Liver (tissue), 10 donors: ENCODE measurements at places on chromosomes 2 and 18. TPM values are rescaled to one million over a fixed set of nuclear protein-coding genes. Genes with fewer than 3 reads are reported as not detected.

GRCh38 chr2:190123956-190124355, 61.4 kb upstream of the MSTN start:
- DNase-seq: no peak
- no peaks in the 10 kb centered on the region for H3K36me3 ChIP-seq
- no peaks in the 10 kb centered on the region for H3K4me1 ChIP-seq
- H3K27ac ChIP-seq: no peak overlapping the region

DNA sequence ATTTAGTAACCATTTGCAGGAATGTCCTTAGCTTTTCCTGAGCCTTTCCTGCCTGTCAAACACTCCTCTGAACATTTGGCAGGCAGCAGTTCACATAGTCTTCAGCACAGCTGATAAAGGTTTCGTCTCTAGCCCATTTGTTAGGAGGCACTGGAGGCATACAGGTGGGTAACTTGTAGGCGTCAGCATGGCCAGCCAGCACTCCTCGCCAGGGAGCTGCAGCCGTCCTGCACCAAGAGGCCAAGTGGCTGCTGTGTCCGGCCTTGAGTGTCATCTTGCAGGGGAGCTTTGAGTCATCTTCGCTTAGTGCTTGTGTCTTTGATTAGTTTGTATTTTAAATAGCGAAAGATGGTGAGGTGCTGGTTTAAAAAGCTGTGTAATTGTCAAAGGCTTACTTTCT, 120.3 kb upstream of the NFATC1 start:
- no peak overlapping the region for H3K4me3 ChIP-seq
- no peaks in the 10 kb centered on the region for H3K4me1 ChIP-seq
- no peak for DNase-seq
- H3K27ac ChIP-seq: no peak overlapping the region

DNA sequence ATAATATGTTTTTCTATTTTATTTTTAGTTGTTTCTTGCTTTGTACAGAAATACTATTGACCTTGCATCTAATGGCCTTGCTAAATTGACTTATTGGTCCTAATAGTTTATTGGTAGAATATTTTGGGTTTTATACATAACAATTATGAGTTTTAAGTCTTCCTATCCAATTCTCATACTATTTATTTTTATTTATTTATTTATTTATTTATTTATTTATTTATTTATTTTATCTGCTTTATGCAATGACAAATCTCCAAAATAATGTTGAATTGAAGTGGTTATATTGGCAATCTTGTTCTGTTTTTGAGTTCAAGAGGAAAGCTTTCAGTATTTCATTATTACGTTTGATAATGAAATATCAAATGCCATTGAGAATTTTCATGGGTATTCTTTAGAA, 488.3 kb downstream of the CDH2 start:
- no peak for DNase-seq
- H3K4me1 ChIP-seq: no peaks in the 10 kb centered on the region
- no peak overlapping the region for H3K4me3 ChIP-seq

GRCh38 chr2:60857056-60857455, 24.3 kb upstream of the REL start:
- no peaks in the 10 kb centered on the region for H3K36me3 ChIP-seq
- H3K4me1 ChIP-seq: no peaks in the 10 kb centered on the region
- H3K27me3 ChIP-seq: no peaks in the 10 kb centered on the region
- no peak for DNase-seq
- H3K27ac ChIP-seq: no peak overlapping the region

DNA sequence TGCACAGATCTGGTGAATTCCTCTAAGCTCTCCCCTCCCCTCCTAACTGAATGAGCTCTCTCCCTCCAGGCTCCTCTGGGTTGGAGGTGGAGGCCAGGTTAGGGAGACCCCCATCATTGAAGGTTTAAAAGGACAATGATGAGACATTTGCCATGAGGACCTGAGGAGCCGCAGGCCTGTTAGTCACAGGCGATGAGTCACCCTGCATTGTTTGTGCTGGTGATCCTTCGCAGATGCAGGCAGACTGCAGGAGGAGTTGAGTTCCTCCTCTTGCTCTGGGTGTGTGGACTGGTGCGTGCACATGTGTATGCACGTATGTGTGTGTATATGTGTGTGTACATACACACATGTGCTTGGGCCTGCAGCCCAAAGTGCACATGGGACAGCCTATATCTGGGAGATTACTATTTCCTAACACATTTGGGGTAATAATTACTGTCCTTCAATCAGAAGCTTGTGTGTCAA, 42.0 kb downstream of the MCFD2 start:
- H3K36me3 ChIP-seq: no peaks in the 10 kb centered on the region
- H3K4me1 ChIP-seq: peaks cover 6% of the 10 kb centered on the region
- H3K27ac ChIP-seq: no peak overlapping the region
- H3K27me3 ChIP-seq: no peaks in the 10 kb centered on the region

DNA sequence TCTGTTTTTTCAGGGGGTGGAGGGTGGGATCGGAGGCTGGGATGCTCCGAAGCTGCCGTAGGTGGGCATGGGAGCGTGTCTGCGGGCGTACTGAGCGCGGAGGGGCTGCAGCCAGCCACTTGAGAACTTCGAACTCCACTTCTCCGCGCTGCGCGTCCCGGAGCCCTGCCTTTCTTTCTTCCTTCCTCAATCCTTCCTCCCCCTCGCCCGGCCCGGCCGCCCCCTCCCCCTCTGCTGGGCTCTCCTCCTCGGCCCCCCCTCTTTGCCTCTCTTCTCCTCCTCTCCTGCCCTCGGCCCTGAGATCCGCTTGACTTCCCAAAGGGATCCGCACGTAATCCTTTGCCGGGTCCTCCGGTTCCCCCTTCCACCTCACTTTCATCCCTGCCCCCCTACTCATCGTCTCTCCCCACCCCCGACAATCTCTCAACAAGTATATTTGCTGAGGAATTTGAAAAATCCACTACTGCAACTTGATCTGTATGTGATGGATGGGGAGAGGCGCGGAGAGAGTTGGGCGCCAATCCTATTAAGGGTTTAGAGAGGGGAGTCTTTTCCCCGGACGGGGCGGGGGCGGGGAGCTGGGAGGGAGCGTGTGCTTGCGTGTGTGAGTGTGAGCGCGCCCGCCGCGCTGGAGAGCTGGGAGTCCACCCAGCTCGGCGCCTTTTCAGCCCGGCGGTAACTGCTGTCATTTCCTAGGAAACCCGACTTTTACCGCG, 1.1 kb downstream of the GLI2 start:
- H3K4me3 ChIP-seq: no peak overlapping the region
- H3K27me3 ChIP-seq: peaks cover 26% of the 10 kb centered on the region
- H3K27ac ChIP-seq: peak overlapping the region; percentile 40
- no peak for DNase-seq

GRCh38 chr2:86673011-86673410, 47.1 kb upstream of the RMND5A start:
- no peak overlapping the region for H3K27ac ChIP-seq
- DNase-seq: no peak

- peak; percentile 28 for DNase-seq
- no peaks in the 10 kb centered on the region for H3K4me1 ChIP-seq
- H3K27me3 ChIP-seq: no peaks in the 10 kb centered on the region
- H3K36me3 ChIP-seq: no peaks in the 10 kb centered on the region
Observed at GRCh38 chr2:861655-862354, 88.8 kb upstream of the SNTG2 start.

GRCh38 chr2:42826231-42826630, 33.8 kb upstream of the HAAO start:
- H3K36me3 ChIP-seq: no peaks in the 10 kb centered on the region
- H3K4me1 ChIP-seq: peaks cover 9% of the 10 kb centered on the region
- H3K27me3 ChIP-seq: no peaks in the 10 kb centered on the region
- H3K27ac ChIP-seq: no peak overlapping the region
- H3K4me3 ChIP-seq: no peak overlapping the region
- DNase-seq: no peak

DNA sequence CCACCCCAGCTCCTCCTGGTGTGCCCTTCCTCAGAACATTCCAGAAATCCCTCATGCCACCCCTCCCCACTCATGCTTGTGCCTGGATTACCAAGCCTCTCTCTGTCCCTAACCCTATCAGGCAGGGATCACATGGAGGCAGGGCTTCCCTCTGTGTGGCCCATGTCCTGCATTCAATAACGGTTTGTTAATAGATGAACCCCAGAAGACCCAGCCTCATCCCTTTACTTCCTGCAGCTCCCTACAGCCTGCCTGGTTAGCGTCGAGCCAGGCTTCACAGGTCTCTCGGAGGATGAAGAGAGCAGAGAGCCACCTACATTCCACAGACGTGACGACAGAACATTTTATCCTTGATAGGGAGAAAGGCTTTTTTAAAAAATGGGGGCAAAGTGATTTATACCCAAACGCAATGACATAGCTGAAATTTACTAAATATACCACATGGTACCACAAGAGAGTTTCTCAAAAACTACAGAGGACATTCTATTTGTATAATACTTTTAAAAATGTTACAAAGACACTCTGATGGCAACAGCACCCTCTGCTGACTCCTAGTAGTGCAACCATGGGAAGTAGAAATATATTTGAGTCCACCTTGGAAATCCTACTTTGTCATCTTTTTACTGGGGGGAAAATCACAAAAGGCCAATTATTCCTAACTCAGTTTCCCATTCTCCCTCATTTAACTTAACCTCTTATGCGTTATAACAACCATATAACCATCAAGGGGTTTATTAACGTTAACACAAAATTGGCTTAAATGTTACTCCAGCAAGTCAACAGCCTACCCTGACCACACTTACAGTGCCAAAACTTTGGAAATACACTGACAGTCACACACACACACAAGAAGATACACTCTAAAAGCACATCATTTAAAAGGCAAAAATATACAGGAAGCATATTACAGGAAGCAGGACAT, 30.7 kb downstream of the FBXO15 start:
- no peaks in the 10 kb centered on the region for H3K27me3 ChIP-seq
- no peak overlapping the region for H3K27ac ChIP-seq
- H3K4me3 ChIP-seq: no peak overlapping the region

DNA sequence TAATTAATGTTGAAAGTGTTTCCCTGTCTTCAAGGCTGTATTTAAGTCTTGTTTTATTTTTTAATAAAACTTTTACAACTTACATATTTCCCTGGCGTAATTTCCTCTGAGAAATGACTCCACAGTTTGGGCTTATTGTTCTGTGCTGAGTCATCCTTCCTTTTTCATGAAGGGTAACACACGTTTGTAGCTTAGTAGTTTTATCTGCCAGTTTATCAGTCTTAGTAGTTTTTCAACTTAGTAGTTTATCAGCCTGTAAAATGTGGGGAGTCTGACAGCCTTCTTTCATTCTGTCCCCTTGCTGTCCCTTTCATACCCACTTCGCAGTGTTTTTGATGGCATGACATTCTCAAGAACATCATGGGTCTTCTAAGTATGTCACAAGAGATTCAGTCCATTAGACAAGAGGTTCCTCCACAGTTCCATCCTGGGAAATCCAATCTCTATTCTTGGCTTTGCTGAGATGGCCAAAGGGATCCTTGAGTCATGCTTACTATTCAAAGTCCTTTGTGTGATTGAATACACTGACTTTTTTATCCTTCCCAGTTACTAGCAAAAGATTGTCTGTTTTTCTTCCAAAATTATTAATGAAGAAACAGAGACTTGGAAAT, 60.0 kb upstream of the SGPP2 start:
- no peaks in the 10 kb centered on the region for H3K36me3 ChIP-seq
- H3K27me3 ChIP-seq: no peaks in the 10 kb centered on the region
- no peaks in the 10 kb centered on the region for H3K4me1 ChIP-seq
- no peak overlapping the region for H3K4me3 ChIP-seq
- DNase-seq: no peak

- H3K4me3 ChIP-seq: no peak overlapping the region
- H3K27ac ChIP-seq: no peak overlapping the region
- H3K27me3 ChIP-seq: no peaks in the 10 kb centered on the region
- no peaks in the 10 kb centered on the region for H3K36me3 ChIP-seq
- H3K4me1 ChIP-seq: no peaks in the 10 kb centered on the region
Observed at GRCh38 chr2:197954328-197954727, 149.9 kb downstream of the PLCL1 start.

DNA sequence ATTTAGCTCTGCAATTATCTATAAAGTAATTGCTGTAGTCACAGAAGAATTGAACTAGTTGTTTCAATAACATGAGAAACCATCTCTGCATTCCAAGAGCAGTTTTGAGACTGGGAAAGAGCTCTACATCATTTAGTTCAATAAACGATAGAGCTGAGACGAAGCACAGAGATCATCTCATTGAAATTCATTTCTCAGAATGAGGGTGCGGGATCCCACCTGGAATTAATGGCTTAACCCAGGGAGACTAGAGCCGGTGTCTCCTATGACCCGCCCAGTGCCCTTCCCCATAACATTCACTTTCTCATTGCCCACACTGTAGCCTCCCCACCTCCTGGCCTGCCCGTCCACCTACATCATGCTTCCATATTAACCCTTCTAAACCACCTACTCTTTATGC, 8.8 kb downstream of the MYCN start:
- no peak overlapping the region for H3K27ac ChIP-seq
- H3K4me3 ChIP-seq: no peak overlapping the region
- peaks cover 9% of the 10 kb centered on the region for H3K4me1 ChIP-seq
- no peak for DNase-seq
- H3K36me3 ChIP-seq: no peaks in the 10 kb centered on the region

DNA sequence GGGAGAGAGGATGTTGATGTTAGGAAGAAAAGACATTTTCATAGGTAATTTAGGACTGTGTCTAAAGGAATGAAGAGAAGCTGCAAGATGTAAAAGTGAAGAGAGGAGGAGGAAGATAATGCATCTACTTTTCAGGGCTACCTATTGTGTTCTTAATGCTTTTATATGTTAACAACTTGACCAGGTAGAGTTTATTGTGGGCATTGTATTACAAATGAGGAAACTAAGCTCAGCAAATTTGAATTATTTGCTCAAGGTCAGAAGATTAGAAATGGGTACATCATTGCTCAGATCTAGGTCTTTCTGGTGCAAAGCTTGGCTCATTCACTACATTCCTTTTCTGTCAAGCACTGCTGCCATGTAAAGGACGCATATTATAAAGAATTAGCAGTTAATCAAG, 441.7 kb downstream of the THSD7B start:
- no peak overlapping the region for H3K27ac ChIP-seq
- no peak for DNase-seq
- no peaks in the 10 kb centered on the region for H3K4me1 ChIP-seq
- no peak overlapping the region for H3K4me3 ChIP-seq

GRCh38 chr2:109663721-109664120, 49.6 kb downstream of the SOWAHC start:
- H3K4me1 ChIP-seq: no peaks in the 10 kb centered on the region
- H3K36me3 ChIP-seq: no peaks in the 10 kb centered on the region
- H3K4me3 ChIP-seq: no peak overlapping the region
- no peaks in the 10 kb centered on the region for H3K27me3 ChIP-seq
- DNase-seq: no peak

- H3K4me1 ChIP-seq: no peaks in the 10 kb centered on the region
- no peaks in the 10 kb centered on the region for H3K36me3 ChIP-seq
- DNase-seq: no peak
- H3K27me3 ChIP-seq: no peaks in the 10 kb centered on the region
- H3K27ac ChIP-seq: no peak overlapping the region
- no peak overlapping the region for H3K4me3 ChIP-seq
Observed at GRCh38 chr2:142037066-142037465, 93.8 kb downstream of the LRP1B start.

GRCh38 chr18:25365242-25365641, 13.3 kb upstream of the ZNF521 start:
- H3K36me3 ChIP-seq: no peaks in the 10 kb centered on the region
- no peak overlapping the region for H3K4me3 ChIP-seq
- no peaks in the 10 kb centered on the region for H3K4me1 ChIP-seq
- H3K27ac ChIP-seq: no peak overlapping the region
- no peak for DNase-seq

- DNase-seq: no peak
- H3K27ac ChIP-seq: peak overlapping the region; percentile 35
- H3K36me3 ChIP-seq: no peaks in the 10 kb centered on the region
- H3K4me1 ChIP-seq: no peaks in the 10 kb centered on the region
Observed at GRCh38 chr2:241218131-241219029, 29.9 kb downstream of the ANO7 start.

Gene ZNF385B
- total RNA-seq: 4.7 TPM

Gene VIL1
- 72.0 TPM for total RNA-seq

Gene BBS5
- total RNA-seq: 2.1 TPM

Gene REEP1
- total RNA-seq: 1.7 TPM

Gene CAB39
- total RNA-seq: 39.8 TPM

Gene CPO
- total RNA-seq: not detected

Gene EML6
- total RNA-seq: 3.0 TPM
